ENCODE measurements at places on chromosomes 13 and 19.

GRCh38 chr19:28333909-28334308 lies 879.0 kb downstream of the UQCRFS1 start:
- DNase-seq, result no peak

GRCh38 chr19:40948580-40949299 lies 42.3 kb upstream of the CYP2B6 start:
- DNase-seq, result no peak

- peak; percentile 90 for DNase-seq
Observed at GRCh38 chr19:55080121-55080967, 4.7 kb downstream of the EPS8L1 start.

GRCh38 chr19:54464630-54465425 lies 1.2 kb upstream of the LENG9 start:
- peak; percentile 93 for DNase-seq

GRCh38 chr13:22086597-22087330 lies 415.9 kb downstream of the FGF9 start:
- DNase-seq, result no peak
